Non-pigmented ciliary epithelial cell (primary cell): ENCODE measurements at places on chromosomes 13 and 19.

GRCh38 chr19:389255-389934, 19.6 kb downstream of the C2CD4C start:
- DNase-seq: no peak

DNA sequence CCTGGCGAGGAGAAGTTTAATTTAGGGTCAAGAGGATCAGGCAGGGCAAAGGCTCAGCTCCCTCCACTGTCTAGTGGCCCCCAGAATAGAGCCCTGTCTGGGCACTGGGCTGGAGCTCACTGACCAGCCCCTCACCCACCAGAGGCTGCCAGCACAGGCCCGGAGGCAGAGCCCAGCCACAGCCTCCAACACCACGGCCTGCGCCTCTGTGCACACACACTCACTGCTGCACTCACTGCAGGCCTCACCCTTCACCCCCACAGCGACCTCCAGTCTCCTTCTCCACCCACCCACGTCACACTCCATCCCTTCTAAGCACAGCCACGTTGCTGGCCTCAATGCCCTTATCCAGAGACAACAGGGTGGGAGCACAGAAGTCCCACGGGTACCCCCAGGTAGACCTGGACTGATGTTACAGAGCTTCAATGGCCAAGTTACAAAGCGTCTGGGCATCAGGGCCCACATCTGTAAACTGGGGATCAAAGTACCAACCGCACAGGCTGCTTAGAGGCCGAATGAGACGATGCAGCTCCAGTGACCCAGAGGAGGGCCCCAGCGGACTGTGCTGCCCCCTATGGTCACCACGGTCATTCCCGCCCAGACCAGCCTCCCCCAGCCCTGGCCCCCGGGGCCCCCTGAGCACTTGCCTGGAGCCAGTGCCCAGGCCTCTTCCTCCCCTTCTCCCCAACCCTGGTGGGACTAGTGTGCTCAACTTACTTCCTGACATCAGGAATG, 4.5 kb upstream of the PRKD2 start:
- no peak for DNase-seq

GRCh38 chr13:65915195-65915594, 1314.9 kb downstream of the PCDH9 start:
- no peak for DNase-seq

- DNase-seq: peak; percentile 50
Measured at GRCh38 chr13:51726446-51727193, 77.3 kb downstream of the DHRS12 start.

- DNase-seq: no peak
Measured at GRCh38 chr19:17829855-17830566, 8.7 kb upstream of the INSL3 start.

DNA sequence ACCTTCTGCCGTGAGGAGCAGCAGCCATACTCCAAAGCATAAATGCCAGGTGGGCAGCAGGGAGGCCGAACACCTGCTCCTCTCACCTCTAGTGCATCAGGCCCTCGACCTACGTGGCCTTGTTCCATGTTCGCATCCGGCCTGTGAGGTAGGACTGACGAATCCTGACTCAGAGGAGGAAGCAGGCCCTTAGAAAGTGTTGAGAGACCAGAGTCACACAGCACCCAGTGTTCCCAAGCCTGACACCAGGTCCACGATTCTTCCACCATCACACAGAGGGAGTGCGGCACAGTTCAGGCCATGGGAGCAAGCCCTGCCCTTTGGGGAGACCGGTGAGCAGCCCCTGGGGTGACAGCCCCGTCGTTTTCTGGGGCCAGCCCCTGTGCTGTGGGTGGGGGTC, 14.7 kb downstream of the ATP12A start:
- no peak for DNase-seq

DNA sequence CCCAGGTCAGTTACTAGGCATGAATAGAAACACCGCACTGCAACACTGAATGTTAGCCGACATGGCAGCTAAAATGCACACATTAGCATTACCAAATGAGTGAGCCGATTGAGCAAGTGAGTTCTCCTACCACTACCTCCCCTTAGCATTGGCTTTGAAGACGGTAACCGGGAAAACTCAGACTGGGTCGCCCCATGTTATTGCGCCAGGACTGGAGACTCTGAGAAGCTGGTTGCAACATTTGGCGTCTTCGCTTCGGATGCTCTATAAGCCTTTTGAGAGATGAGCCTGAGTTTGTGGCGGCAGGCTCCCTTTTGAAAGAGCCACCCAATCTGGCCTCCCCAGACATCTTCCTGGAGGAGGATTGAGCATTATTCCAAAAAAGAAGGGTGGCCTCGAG, 68.5 kb upstream of the POMP start:
- DNase-seq: no peak

DNA sequence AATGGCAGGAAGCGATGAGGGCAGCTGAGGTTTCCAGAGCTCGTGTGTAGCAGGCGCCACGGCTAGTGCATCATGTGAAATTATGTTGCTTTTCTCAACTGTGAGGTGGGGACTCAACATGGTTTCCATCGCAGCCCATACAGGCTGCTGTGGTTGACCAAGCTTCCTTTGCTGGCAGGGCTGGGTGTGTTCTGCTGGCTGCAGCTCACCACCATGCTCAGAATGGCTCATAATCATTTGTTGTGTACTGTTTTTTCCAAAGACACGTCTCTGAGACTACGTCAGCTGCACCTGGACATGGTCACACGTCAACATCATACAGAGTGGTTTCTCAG, 16.1 kb upstream of the RASA3 start:
- DNase-seq: no peak

DNA sequence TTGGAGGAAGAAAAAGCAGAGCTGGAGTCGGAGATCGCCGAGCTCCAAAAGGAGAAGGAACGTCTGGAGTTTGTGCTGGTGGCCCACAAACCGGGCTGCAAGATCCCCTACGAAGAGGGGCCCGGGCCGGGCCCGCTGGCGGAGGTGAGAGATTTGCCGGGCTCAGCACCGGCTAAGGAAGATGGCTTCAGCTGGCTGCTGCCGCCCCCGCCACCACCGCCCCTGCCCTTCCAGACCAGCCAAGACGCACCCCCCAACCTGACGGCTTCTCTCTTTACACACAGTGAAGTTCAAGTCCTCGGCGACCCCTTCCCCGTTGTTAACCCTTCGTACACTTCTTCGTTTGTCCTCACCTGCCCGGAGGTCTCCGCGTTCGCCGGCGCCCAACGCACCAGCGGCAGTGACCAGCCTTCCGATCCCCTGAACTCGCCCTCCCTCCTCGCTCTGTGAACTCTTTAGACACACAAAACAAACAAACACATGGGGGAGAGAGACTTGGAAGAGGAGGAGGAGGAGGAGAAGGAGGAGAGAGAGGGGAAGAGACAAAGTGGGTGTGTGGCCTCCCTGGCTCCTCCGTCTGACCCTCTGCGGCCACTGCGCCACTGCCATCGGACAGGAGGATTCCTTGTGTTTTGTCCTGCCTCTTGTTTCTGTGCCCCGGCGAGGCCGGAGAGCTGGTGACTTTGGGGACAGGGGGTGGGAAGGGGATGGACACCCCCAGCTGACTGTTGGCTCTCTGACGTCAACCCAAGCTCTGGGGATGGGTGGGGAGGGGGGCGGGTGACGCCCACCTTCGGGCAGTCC, 5.0 kb downstream of the FOSB start:
- DNase-seq: no peak

DNA sequence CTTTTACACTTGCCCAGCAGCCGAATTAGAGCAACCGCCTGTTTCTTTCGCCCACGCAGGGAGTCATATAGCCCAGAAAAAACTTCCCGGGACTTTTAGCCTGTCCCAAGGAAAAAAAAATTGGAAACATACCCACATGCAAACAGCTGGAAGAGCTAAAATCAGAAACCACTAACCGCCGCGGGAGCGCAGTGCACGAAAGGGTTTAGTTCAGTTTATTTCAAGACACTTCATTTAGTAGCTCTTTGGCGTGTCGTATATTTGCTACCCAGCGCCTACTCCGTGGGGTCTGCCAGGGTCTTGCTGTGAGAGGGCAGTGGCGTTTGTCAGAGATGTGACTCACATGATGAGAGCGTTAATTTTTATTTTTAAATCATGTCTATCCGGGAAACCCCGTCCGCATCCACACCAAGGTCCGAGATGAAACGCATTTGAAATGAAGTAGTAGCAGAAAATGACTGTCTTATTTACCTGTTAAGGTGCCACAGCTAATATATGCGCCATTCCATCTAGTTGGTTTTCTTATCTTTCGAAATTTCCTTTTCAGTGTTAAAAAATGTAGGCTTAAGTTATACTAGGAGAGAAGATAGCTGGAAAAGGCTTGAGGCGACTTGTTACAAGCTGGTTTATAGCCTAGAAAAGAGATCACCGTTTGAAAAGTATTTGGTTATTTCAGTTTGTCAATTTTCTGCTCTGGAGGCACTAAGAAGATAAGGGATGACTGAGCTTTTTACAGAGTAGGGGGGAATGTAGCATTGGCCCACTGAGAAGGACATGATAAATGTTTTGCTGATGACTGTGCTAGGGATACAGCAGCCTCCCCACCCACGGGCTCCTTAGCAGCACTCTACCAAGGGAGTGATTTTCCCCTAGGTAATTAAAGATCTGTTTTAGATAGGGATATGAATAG, 1.7 kb downstream of the KLF5 start:
- peak; percentile 41 for DNase-seq

GRCh38 chr13:44792096-44792495, 197.2 kb downstream of the NUFIP1 start:
- DNase-seq: no peak

DNA sequence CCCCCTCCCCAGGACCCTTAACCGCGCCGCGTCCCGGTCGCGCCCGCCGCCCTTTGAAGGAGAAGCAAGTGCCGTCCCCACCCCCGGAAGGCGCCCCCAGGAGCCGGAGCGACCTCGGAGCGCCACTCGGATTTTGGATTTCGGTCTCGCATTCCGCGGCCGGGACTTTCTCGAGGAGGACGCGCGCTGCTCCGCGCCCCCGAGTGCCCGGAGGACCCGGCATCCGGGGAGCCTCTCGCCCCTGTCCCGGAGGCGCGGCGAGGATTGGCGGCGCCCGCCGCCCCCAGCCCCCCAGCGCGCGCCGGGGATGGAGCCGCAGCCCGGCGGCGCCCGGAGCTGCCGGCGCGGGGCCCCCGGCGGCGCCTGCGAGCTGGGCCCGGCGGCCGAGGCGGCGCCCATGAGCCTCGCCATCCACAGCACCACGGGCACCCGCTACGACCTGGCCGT, 1.6 kb downstream of the MIDN start:
- no peak for DNase-seq

GRCh38 chr13:45765464-45765863, 63.3 kb downstream of the CBY2 start:
- DNase-seq: no peak

- no peak for DNase-seq
Measured at GRCh38 chr13:75507027-75508001, 25.3 kb upstream of the TBC1D4 start.

DNA sequence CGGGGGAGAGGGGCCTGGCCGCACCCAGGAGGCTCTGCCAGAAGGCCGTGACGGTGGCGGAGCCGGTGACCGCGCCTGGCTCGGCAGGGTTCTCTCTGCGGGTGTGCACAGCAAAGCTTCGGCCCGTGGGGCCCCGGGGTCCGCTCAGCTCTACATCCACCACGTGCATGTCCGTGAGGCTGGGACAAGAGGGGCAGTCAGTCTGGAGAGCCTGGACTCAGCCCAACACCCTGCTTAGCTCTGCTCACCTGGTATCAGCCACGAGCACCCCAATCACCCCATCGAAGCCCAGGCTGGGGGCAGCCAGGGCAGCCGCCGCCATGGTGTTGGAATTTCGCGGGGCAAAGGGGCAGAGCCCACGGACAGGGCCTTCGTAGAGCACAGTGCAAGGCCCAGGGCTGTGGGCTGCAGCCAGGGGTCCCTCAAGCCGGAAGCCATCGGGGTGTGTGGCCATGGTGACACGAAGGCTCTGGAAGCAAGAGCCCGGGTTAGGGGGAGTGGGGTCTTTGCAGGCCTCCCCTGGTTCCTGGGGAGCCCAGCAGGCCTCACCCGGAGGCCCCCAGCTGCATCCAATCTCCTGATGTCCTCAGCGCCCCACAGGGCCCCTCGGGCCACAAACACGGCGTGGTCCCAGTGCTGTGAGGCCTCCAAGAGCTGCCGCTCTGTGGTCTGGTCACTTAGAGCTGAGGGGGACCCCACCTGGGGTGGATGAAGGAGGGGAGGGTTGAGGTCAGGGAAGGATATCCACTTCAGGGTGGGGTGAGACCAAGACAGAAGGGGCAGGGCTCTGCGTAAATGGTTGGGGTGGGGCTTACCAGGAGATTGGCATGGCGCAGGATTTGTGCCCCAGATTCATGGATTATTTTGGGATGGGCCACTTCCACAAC, 1.4 kb downstream of the ASPDH start:
- DNase-seq: no peak
